Mesendoderm (in vitro differentiated cells): ENCODE measurements at places on chromosomes 3 and 15.

GRCh38 chr3:131282379-131282778, 99.2 kb upstream of the NUDT16 start:
- no peak for DNase-seq

DNA sequence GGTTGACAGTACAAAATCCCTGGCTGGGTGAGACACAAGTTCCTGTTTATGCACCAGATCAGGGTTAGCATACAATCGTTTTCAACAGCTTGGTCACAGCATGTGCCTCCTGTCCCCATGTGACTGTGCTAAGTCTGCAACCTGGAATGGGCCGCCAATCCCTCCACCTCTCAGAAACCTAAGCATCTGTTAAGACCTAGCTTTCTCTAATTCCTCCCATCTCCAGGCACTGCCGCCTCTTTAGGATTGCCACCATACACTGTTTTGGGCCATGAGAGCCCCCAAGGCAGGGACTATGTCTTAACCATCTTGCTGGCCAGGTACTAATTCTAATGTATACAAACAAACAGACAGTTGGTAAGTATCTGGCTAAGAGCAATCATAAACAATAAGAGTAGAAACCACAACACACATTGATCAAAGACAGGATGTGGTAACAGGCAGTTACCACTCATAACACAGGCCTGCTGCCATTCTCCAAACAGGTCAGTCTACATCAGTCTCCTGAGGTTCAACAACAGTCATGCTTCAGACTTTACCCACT, 25.6 kb downstream of the SEC22C start:
- DNase-seq, result peak; percentile 68

GRCh38 chr3:15983232-15983631, 185.5 kb upstream of the ANKRD28 start:
- no peak for DNase-seq

- peak; percentile 12 for DNase-seq
Observed at GRCh38 chr3:51940648-51941462, 849 bp downstream of the RRP9 start.

DNA sequence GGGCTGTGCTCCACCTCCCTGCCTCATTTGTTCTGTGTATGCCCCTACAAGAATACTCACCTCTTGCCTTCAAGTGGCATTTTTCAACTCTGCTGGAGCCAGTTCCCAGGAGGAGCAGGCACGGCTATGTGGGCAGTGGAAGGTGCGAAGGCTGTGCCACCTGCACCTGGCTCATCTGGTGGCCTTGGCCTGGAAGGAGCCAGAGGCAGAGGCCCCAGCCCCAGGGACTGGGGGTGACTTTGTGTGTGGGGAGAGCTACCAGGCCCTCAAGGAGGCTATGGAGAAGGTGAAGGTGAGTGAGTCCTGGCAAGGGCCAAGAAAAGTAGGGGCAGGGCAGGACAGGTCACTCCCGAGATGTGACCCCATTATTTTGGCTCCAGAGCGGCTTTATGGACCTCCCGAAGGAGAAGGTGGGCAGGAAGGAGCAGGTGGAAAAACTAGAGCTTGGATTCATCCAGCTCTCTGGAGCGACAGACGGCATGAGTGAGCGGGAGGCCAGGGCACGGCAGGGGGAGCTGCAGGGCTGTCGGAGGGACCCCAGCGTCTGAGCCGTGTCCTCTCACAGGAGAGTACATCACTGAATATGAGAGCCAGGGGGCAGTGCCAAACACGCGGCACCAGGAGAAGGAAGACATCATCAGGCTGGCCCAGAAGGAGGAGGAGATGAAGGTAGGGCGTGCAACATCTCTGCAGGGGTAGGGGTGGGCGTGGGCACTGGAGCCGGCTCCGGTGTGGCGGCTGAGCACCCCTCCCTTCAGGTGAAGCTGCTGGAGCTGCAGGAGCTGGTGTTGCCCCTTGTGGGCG, 57.3 kb upstream of the UBE2Q2 start:
- peak; percentile 83 for DNase-seq

- DNase-seq, result peak; percentile 52
Observed at GRCh38 chr15:78340231-78341056, at the start of gene CRABP1. TSS of gene CRABP1 (plus strand) at chr15:78340353. CDS start at chr15:78340429, 76 bp downstream.

GRCh38 chr15:49309889-49310288, 113.2 kb upstream of the FGF7 start:
- DNase-seq, result no peak

GRCh38 chr3:98986073-98986472, 84.6 kb upstream of the DCBLD2 start:
- DNase-seq, result peak; percentile 95

GRCh38 chr3:62837145-62837787, 38.0 kb downstream of the CADPS start:
- DNase-seq, result no peak

DNA sequence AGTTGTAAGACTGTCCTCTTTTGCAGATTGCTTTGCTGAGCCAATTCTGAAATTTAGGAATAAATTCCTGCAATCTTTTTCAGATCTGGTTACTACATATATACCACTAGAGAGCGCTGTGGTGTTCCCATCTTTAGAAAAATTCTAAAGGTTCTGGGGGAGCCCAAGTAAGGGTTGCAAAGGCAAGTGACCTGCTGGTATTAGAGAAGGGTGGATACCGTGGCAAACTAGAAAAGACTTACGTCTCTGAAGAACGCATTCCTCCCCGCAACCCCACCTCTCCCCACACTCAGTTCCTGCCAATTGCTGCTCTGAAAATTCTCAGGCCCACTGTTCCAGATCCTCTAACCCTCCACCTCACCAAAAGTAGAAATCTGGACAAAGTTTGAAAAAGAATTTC, 48.5 kb downstream of the EFHB start:
- DNase-seq, result peak; percentile 66

GRCh38 chr3:175274056-175274455, 414.9 kb downstream of the NAALADL2 start:
- DNase-seq, result no peak

DNA sequence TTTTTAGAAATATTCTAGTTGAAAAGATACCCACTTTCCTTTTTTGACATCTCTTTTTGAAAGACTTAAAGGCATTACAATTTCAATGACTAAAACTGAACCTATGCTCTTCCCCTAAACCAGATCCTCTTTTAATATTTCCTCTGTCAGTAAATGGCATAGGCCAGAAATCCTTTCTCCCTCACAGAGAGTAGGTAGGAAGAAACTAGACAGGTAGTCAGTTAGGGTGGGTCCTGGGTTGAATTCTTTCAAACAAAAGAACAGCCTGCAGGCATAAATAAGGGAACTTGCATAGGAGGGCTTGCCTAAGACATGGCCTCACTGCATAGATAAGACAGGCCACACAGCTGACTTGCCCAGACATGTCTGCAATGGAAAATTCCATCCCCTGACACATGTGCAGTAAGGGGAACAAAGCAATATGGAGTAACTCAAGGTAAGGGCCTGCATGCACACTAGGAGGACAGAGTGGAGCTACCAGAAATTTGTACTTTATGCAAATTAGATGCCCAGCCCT, 23.1 kb downstream of the PLSCR5 start:
- DNase-seq, result peak; percentile 70

DNA sequence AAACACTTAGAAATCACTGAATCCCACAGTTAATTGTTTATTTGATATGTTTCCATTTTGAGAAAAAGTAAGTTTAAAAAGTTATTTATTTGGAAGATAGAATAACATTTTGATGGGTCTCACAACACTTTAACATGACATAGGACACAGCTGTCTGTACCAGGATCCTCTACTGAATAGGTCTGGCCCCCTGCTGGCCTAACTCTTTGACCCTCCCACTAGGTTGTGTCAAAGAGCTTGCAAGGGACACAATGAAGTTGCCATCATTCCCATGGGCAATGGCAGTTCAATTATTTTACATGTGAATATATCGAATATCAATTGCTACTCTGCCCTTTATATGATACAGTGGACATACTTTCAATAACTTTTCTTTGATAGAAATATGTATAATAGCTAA, 138.9 kb downstream of the EPHA3 start:
- DNase-seq, result peak; percentile 48

DNA sequence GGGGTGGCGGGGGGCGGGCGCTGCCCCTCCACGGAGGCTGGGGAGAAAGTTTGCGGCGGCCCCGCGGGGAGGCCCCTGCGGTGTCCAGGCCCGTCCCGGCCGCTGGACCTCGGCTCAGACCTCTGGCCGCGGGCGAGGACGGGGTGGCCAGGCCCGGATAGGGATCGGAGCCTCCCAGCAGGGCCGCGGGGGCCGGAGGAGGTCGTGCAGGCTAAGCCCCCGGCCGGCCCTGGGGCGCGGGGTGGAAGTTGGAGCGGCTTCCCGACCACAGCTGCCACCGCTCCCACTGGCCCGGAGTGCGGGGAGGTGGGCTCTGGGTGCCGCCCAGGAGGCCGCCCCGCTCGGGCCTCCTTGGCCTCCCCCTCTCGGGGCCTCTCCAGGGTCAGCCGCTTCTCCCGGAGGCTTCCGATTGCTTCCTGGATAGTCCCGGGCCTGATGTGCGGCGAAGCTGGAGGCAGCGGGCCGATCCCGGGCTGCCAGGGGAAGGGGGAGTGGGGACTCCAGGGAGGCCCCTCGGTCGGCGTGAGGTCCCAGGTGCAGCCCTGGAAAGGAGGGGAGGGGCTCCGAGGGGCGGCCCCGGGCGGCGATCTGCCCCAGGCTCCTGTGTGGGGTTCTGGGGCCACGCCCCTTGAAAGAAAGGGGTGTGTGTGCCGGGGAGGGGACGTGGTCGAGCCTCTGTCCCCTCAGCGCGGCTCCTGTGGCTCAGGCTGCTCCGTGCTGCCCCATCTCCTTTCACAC, 907 bp downstream of the PLXNA1 start:
- peak; percentile 60 for DNase-seq

- DNase-seq, result no peak
Observed at GRCh38 chr3:194860725-194861124, 175.0 kb downstream of the FAM43A start.

- DNase-seq, result no peak
Observed at GRCh38 chr15:57916695-57917094, 148.8 kb downstream of the ALDH1A2 start.

DNA sequence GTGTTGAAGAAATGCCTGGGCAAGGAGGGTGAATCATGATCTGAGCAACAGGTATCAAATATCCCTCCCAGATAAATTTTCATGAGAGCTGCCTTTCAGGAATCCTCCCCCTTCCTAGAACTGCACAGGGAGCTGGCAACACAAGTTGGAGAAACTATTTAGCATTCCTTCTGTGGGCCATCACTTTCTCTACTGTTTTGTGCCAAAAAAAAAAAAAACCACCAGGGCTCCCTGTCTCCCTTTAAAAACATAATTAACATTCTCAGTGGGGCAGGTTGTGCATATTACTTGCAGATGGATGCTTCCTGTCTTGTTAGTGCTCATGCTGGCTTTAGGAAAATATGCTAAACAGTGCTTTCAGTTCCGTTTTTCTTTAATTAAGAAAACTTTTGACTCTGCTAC, 234.9 kb upstream of the LMCD1 start:
- DNase-seq, result no peak

GRCh38 chr15:50562735-50563640, 16.5 kb upstream of the USP50 start:
- no peak for DNase-seq

- DNase-seq, result peak; percentile 83
Observed at GRCh38 chr15:25501828-25502446, 63.1 kb upstream of the UBE3A start.

GRCh38 chr3:194757647-194758061, 72.0 kb downstream of the FAM43A start:
- DNase-seq, result no peak

DNA sequence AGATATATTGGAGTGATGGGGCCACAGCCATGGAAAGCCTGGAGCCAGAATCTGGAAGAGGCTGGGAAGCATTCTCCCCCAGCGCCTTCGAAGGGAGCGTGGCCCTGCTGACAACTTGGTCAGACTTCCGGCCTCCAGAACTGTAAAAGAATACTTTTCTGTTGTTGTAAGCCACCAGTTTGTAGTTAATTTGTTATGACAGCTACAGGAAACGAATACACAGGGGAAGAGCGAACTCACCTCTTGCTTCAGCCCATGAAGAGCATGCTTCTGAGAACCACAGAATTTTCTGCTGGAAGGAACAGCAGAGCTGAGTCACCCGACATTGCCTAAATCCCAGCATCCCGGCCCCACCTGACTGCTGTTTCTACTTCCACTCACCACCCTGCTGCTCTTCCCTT, 501.7 kb downstream of the SHQ1 start:
- peak; percentile 57 for DNase-seq

GRCh38 chr3:187022403-187023029, 92.2 kb downstream of the ST6GAL1 start:
- DNase-seq, result peak; percentile 89

- no peak for DNase-seq
Observed at GRCh38 chr3:66795365-66795764, 202.7 kb upstream of the KBTBD8 start.

DNA sequence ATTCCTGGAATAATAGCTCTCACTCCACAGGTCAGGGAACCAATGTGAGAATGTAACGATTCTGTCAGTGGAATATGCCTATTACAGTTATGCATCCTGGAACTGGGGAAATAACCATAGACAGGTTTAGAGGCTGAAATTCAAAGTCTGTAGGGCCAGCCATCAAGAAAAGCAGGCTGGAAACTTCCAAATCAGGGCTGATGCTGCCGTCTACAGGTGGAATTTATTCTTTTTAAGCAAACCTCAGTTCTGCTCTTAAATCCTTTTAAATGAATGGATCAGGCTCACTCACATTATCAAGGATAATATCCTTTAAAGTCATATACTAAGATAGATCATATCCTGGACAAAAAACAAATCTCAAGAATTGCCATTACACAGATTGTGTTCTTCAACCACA, 699.8 kb downstream of the NR2F2 start:
- DNase-seq, result no peak

GRCh38 chr3:55544219-55544618, 57.1 kb upstream of the WNT5A start:
- DNase-seq, result peak; percentile 79

- no peak for DNase-seq
Observed at GRCh38 chr3:8891774-8892173, 71.5 kb downstream of the RAD18 start.
